ENCODE measurements at places on chromosomes 12 and 14. TPM values are rescaled to one million over a fixed set of nuclear protein-coding genes. Genes with fewer than 3 reads are reported as not detected.

The CPNE6 gene
- total RNA-seq = not detected

The MLXIP gene
- total RNA-seq = 20.5 TPM

GRCh38 chr14:81471062-81471461 lies 62.6 kb downstream of the SEL1L start:
- DNase-seq = no peak
- H3K27me3 ChIP-seq = no peaks in the 10 kb centered on the region
- no peak overlapping the region for H3K27ac ChIP-seq

DNA sequence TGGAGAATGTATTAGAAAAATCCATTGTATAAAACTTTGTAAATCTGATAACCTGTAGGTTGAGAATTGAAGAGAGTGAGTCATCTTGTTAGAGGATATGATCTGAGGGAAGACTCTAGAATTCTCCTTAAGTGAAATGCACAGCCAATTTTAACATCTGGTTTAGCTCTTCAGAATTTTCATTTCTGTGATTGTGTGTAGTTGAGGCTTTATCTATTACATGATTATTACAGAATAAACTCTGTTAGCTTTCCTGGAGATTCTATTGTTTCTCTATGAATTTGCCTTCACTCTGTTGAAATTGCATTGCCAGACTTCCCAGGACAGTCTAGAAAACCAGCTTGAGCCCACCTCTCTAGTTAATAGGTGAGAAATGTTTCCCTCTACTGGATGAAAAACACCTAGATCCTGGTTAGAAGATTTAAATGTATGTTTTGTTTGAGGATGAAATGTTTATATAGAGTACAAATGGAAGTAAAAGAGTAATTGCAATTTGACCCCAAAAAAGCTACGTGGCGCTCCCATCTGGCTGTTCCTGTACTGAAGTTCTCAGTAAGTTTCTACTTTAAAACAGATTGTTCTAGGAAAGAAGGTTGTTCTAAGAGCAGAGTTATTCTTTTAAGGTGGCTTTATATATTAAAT lies 2.9 kb downstream of the NUDT4 start:
- no peaks in the 10 kb centered on the region for H3K27me3 ChIP-seq
- 0 out of 2 replicates have a peak overlapping the region, but pooled peaks have one; percentile 1 for H3K27ac ChIP-seq
- no peaks in the 10 kb centered on the region for H3K36me3 ChIP-seq
- H3K4me1 ChIP-seq = peaks cover 62% of the 10 kb centered on the region
- peak overlapping the region; percentile 99 for H3K4me3 ChIP-seq
- peak; percentile 30 for DNase-seq

- peak overlapping the region; percentile 82 for H3K27ac ChIP-seq
- no peaks in the 10 kb centered on the region for H3K27me3 ChIP-seq
- no peaks in the 10 kb centered on the region for H3K36me3 ChIP-seq
Observed at GRCh38 chr14:77076113-77076631, 21.9 kb upstream of the CIPC start.

DNA sequence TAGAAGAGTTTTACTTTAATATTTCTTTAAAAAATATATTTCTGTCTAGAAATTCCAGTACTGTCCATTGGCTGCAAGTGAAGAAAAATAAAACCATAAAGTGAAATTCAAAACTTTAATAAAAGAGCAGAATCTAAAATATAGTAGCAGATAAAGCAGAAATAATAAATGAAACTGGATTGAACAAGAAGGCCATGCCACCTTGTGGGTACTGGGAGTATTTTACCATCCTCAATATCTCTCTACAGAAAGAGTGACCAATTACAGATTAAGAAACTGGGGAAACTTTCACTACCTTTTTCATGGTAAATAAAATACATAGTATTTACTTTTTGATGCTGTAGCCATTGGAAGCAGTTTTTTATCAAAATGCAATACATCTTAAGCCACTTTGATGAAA lies 220.5 kb downstream of the BCAT1 start:
- peak; percentile 50 for DNase-seq
- no peaks in the 10 kb centered on the region for H3K36me3 ChIP-seq
- no peaks in the 10 kb centered on the region for H3K4me1 ChIP-seq

GRCh38 chr12:4178424-4179170 lies 95.0 kb upstream of the CCND2 start:
- H3K36me3 ChIP-seq = no peaks in the 10 kb centered on the region
- H3K27me3 ChIP-seq = no peaks in the 10 kb centered on the region
- no peak overlapping the region for H3K4me3 ChIP-seq
- DNase-seq = no peak

DNA sequence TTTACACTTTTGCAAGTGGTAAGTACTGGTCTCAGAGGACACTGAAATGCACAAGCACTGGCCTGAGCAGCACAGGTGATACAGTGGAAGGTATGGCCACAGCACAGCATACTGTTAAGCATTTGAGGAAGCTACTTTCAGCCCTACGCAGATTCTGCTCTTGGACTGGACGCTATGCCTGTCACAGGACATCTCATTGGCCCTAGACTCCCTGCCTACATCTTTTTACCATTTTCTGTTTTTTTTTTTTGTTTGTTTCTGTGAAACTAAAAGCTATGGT lies 144.2 kb upstream of the ABCD2 start:
- H3K27me3 ChIP-seq = no peaks in the 10 kb centered on the region
- peaks cover 19% of the 10 kb centered on the region for H3K4me1 ChIP-seq
- no peaks in the 10 kb centered on the region for H3K36me3 ChIP-seq
- no peak overlapping the region for H3K27ac ChIP-seq
- 0 out of 2 replicates have a peak overlapping the region, but pooled peaks have one; percentile 3 for H3K4me3 ChIP-seq

Measured in GM23338 (cell line).